ENCODE measurements at places on chromosomes 1 and 21.
A peak's percentile ranks its signal among the peaks of the same experiment; 100 is the strongest.

DNA sequence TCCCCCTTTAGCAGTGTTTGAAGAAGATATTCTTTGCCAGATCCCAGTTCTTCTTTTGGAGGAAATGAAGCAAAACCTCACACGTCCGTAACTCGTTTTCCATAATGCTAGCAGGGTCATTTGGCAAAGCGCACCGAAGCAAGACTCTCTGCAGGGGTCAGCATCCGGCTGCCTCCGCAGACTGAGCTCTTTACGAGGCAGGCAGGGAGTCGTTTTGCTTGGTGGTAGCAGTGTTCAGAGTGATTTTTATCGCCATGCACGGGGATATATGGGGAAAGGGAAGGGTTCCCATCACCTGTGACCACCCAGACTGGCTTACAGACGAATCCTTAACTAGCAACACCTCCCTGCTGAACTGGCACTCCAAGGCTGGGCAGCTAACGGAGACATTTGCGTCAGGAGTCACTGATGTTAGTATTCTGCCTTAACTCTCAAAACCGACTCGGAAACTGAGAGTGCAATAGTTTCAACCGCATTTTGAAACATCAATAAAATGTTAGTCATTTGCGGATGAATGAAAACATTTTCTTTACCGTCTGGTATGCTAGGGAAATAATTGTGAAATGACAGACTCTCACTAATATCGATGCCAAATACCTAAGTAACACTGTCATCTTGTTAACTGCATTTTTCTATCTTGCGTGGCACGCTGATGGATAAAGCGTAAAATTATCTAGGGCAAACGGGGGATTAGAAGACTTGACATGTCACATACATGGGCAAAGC, 2.2 kb upstream of the NEGR1 start:
- DNase-seq: peak; percentile 53

- DNase-seq: no peak
Observed at GRCh38 chr21:15682977-15683376, 46.8 kb upstream of the USP25 start.

DNA sequence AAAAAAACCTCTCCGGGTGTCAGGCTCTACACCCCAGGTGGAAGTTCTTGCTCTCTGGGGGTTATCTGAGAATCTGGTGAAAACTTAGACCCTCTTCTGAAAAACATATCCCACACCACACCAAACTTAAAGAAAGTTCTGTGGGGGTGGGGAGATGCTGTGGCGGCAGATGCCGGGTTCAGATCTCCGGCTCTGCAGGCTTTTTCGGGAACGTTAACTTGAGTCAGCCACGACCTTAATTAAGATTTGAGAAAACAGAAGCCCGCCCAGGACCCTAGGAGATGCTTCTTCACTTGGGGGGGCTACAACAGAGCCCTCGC, 2.3 kb downstream of the RCC2 start:
- DNase-seq: no peak

- DNase-seq: no peak
Observed at GRCh38 chr1:179127163-179127895, 45.5 kb downstream of the TOR3A start.

DNA sequence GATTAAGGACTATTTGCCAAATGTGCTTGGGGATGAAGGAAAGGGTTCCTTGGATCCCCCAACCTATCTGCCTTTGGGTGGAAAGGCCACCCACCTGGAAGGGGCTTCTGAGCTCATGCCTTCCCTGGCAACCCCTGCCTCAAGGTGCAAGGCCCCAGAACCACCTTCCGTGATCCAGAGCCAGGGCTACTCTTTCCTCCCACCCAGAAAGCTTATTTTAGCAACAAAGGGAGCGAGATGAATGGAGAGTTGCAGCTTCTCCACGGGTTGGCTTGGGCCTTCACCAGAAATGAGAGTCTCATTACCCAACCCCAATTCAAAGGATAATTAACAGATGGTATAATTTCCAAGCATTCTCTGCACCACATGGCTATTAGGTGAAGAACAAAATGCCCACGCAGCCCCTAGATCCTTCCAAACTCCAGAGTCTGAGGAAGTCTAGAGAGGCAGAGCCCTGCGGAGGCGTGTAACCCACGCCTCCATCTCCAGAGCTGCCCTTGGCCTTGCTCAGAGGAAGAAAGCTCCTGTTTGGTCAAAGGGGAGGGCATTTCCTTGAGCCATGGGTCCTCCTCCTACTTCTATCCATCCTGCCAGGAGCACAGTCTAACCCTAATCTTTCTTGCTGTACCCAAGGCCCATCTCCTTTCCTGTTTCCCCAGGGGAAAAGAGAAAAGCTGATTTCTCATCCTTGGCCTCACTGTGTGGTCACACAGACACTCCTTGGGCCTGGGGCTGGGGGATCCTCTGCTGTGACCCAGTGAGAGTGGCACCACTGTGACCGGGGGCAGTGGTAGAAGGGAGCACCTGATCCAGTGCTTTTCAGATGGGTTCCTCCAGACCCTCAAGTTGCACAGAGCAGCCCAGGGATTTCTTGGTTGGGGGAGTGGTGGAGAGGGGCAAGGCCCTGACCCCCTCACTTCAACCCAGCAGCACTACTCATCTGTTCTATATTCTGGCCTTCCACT, 1.7 kb upstream of the CELSR2 start:
- no peak for DNase-seq

DNA sequence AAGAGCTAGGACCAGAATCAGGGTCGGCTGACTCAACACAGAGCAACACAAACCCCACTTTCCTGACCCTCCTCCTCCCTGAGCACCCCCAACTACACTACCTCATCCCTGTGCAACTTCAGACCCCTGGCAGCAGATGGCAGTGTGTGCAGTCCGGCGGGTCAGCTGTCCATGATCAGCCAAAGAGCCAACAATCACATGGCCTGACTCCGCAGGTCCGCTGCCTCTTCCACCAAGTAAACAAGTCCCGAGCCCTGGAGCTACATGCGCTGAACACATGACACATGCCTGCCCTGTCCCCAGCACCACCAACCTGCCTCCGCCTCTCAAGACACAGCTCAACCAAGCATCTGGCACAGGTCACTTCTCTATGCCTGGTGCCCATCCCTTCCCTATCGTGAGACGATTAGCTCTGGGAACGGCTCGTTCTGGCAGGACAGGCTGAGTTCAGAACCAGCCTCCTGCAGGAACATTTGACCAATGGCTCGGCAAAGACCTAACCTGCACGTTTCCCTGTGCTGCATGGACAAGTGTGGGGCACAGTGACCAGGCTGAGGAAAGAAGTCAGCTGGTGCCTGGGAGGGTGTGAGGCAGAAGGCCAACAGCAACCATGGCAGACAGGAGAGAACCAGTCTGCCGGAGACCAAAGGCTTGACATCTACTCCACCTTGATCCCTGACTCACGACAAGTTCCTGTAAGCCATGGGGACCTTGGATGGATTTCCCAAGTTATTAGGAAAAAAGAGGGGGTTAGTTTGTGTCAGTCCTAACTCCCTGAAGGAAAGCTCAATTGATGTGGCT, 60.3 kb downstream of the CD46 start:
- DNase-seq: peak; percentile 81

GRCh38 chr1:165650981-165651625, 20.1 kb downstream of the MGST3 start:
- DNase-seq: no peak

GRCh38 chr1:25360596-25361581, 22.8 kb downstream of the TMEM50A start:
- no peak for DNase-seq

DNA sequence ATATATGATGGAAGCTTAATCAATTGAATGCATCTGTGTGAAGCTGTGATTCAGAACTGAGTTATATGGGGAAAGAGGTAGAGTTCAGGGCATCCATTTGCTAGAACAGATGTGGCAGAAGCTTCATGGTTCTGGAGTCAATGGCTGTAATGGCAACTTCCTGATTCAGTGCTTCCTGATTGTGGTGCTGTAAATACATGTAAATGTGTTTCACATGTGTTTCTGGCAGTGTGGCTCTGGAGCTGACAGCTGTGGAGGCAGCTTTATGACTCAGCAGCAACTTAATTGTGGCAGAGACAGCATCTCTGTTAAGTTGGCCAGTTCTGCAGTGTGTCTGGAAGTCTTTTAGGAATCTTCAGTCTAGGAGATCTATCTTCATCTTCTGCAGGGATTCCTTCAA, 226.6 kb upstream of the ZRANB2 start:
- DNase-seq: no peak

DNA sequence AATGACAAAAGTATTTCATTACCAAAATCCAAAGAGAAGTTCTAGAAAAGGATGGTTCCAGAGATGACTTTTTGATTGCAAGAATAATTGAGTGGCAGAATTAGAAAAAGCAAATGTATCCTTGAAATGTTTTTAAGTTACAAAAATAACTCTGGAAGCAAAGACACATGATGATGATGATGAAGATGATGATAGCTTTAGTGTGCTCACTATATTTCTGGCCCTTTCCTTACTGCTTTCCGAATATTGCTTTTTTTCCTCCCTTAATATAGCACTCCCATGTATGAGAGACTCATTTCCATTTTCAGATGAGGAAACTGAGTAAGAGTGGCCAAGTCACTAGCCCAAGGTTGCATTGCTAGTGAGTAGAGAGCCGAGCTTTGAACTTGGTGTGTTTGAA, 54.7 kb downstream of the CACHD1 start:
- no peak for DNase-seq

GRCh38 chr1:246267896-246268295, 239.2 kb downstream of the SMYD3 start:
- no peak for DNase-seq

- no peak for DNase-seq
Observed at GRCh38 chr1:210441028-210441427, 112.3 kb downstream of the HHAT start.

DNA sequence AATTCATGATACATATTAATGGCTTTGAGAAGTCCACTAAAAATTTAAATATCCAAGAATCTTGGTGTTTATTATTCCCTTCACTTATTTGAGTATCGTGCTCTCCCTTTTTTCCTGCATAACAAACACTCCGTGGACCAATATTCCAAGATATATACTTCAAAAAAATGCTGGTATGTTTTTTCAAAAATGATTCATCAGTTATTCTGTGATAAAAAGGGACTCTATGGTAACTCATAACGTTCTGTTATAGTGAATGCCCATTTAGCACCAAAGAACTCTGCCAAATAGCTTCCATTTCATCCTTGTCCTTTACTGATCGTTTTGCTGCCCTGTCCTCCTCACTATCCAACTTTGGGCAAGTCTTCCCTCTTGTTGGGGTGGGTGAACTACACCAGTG, 12.9 kb downstream of the GIPC2 start:
- DNase-seq: no peak

- DNase-seq: no peak
Observed at GRCh38 chr1:15681349-15682292, 2.5 kb upstream of the PLEKHM2 start.

DNA sequence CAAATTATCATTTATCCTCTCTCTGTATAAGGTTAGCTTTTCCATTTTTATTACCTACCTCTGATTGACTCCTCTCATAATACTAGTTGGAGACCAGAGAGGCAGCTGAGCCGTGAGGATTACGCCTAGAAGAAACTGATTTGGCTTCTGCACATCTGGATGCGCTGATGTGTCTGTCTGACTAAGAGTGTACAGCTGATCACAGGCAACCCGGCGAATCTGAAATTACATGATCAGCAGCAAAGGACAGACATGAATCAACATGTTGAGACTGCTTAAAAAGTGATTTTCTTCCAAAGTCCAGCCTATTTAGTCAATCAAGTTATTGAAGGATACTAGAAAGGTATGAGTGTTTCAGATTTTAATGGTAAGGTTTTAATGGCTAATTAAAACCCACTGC, 81.2 kb downstream of the PCSK9 start:
- no peak for DNase-seq

DNA sequence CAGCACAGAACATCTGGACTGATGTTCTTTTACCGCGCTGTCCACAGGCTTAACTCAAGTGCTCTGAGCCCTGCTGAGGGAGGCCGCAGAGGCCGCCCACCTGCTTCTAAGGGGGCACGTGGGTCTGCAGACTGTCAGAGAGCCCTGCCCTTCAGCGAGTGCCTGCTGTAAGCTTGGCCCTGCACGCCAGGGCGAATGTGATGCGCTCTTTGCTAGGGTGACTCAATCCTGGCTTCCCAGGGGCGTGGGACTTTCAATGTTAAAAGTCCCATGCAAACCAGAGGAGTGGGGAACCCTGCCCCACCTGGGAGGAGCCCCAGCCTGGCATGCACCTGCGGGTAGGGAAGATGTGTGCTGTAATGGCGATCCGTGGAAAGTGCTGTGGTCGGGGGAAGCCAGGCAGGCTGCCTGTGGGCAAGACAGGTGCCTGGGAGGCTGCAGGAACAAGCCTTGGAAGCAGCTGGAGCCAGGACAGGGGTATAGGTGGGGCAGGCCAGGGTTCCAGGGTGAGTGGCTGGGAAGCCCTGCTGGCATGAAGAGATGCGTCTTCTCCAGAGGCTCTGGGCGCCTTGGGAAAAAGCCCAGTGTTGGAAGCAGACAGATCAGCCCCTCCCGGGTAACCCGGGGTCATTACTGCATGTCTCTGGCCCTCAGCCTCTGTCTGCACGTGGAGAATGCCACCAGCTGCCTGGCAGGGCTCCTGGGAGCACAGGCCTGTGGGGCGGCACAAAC, 594 bp upstream of the PANK4 start:
- DNase-seq: no peak

DNA sequence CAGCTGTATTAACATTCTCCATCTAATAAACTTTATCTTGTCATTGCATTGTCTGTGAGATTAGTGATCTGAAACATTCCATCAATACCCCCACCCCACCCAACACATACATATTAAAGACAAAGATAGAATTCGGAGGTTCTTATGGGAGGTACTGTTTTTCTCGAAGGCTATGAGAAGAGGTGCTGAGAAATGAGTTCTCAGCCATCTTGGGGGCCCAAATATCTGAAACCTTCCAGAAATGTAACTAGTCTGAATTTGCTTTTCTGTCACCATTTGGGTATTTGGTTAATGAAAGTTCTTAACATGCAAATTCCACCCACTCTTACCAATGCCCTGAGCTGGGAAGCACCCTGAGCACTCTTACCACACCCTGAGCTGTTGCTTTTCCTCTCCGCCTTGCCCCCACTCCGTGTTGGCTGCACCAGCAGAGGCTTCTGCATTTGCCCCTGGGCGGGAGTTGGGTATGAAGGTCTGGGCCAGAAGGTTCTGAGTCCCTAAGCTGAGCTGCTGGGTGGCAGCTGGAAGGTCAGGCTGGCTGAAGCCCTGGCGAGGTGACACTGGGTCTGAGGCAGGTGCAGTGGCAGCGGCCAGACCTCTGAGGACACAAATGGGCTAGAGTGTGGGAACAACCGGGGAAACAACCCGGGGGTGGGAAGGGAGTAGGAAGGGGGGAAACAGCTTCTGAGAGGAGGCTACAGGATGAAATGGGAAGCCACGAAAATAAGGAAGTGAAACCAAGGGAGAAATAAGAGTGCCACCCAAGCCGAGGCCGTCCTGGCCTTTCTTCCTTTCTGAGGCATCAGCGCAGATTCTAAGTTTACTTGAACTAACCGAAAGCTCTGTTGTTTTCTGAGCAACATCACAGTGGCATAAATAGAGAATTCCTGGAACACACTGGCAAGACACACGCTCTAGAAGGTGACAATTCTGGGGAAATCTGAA, 26.3 kb upstream of the IER5 start:
- DNase-seq: peak; percentile 75
